ENCODE measurements at places on chromosomes 3 and 15.

DNA sequence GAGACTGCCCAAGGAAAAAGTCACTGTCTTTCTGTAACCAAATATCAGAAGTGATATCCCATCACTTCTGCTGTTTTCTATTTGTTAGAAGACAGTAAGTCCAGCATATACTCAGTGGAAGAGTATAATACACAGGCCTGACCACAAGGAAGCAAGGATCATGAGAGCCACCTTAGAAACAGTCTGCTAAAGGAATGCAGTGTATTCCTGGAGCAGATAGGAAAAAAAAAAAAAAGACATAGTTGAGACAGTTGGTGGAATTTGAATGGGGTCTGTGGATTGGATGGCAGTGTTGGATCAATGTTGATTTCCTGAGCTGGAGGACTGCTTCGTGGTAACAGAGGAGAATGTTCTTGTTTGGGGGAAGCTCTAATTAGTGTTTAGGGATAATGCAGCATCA is 26.5 kb upstream of the FBXL2 start:
- DNase-seq = no peak

- DNase-seq = no peak
Observed at GRCh38 chr3:41915353-41915752, 46.5 kb downstream of the ULK4 start.

GRCh38 chr15:78085928-78086327 is 6.4 kb upstream of the SH2D7 start:
- DNase-seq = no peak

DNA sequence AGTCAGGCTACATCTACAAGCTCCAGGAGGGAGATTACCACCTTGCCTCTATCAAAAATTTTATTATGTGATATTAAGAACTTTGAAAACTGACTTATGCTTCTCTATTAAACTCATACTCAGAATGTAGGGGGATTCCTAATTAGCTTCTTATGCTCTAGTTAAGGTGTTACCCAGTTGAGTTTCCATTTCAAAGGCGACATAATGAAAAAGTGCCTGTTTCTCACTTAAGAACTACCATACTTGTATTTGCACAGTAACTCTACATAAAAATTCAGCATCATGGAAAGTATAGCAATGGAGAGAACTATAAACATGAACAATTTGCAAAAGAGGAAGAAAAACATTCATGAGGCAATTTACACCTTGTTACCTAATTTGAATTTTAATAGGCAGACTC is 739.1 kb downstream of the ZPLD1 start:
- DNase-seq = no peak

DNA sequence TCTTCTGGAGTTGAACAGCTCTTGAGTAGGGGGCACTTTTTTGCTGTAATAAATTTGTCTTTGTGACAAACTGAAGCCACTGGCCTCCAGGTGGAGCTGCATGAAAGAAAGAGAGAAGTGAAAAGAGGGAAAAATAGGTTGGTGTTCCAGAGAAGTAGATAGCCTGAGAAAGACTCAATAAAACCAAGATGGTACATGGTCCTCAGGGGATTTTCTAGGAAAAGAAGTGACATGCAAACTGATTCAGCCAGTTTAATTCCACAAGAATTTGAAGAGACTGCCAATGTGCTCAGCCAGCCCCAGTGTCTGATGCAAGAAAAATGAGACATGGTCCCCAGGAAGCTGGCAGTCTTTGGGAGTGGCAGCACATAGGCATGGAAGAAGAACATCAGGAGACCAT is 152.7 kb downstream of the CD47 start:
- no peak for DNase-seq

DNA sequence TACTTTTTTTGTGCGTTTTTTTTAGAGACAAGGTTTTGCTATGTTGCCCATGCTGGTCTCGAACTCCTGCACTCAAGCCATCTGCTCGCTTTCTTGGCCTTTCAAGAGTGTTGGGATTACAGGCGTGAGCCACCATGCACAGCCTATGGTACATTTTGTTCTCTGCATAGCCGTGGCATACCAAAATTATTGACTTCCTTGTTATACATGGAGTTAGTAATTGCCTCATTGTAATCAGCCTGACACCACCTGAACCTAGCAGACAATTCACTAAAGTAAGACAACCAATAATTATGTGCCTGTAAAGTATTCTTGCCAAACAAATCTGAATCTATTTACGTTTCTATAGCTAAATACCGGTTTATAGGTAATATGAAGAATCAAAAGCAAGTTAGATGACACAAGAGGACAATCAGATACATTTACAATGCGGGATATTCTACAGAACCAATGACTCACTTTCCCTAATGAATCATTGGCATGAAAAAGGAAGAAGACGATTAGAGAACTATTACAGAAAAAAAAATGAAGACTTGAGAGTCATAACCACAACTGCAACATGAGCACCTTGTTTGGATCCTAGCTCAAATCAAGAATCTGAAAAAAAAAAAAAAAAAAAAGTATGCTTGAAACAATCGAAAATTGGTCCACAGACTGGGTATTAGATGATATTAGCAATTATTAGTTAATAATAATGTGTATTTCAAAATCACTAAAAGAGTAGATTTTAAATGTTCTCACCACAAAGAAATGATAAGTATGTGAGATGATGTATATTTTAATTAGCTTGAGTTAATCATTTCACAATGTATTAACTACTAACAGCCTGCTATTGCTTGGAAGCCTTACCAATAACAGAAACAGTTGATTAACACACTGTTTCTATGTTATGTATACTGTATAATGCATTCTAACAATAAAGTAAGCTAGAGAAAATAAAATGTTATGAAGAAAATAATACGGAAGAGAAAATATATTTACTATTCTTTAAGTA is 7.1 kb downstream of the GUCA1C start:
- no peak for DNase-seq

- no peak for DNase-seq
Observed at GRCh38 chr3:188358787-188359493, 205.0 kb downstream of the LPP start.

- no peak for DNase-seq
Observed at GRCh38 chr3:101859882-101860448, 10.7 kb downstream of the NFKBIZ start.

- DNase-seq = no peak
Observed at GRCh38 chr3:64623125-64623524, 64.7 kb downstream of the ADAMTS9 start.

DNA sequence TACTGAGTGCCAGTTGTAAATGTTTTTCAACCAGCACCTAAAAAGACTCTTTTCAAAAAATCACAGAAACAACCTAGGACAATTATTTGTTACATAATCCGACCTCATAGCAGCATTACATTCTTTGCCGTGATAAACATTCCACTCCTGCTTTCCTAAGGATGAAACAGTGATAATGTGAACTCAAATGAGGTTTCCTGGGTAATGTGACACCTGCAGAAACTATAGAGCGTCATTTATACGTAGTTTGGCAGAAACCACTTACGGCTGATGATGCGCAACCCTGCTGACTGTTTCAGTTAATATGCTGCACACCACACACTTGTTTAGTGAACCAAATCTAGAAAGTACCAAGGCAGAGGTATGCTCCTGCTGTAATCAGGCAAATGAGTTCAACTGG is 55.8 kb downstream of the SEMA6D start:
- no peak for DNase-seq

- DNase-seq = no peak
Observed at GRCh38 chr3:144875211-144875610, 903.6 kb downstream of the DIPK2A start.

GRCh38 chr3:3951071-3951470 is 151.8 kb downstream of the LRRN1 start:
- DNase-seq = no peak

GRCh38 chr15:73763931-73764330 is 10.8 kb upstream of the INSYN1 start:
- no peak for DNase-seq

Measured in frontal cortex (tissue), 4 donors.